ENCODE measurements at places on chromosomes 12 and 14.
A peak's percentile ranks its signal among the peaks of the same experiment; 100 is the strongest.

- no peak for DNase-seq
Measured at GRCh38 chr12:11795192-11795912, 145.9 kb downstream of the ETV6 start.

- no peak for DNase-seq
Measured at GRCh38 chr12:22110176-22110575, 64.2 kb downstream of the CMAS start.

DNA sequence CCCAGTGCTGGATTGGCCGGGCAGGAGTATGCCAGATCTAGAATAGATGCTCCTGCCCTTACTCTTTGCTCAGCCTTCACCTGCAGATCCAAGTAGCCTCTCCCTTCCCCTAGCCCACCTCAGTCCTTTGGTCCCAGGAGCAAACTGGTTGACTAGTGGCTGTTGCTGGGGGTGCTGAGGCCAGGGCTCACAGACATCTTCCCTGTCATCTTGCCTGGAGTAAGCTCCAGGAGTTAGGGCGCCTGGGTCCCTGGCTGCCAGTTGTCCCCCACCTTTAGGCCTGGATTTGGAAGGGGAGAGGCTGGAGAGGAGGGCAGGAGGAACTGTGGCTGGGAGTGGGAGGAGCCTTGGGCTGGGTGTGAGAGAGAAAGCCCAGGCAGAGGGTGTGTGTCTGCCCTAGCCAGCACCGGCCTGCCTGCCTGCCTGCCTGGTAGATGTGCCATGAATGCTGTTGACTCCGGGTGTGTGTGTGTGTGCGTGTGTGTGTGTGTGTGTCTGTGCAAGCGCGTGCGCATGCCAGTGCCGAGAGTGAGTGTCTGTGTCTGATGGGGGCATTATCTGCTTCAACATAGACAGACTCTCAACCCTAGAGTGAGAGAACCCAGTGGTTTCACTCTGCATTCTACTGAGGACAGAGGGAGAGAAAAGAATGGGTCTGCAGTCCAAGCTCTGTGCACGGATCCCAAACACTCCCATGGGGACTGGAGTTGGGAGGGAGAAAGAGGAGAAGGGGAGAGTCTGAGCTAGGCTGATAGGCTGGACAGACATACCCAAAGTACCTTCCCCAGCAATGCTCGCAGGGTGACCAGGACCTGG, 845 bp upstream of the RARG start:
- DNase-seq: no peak

DNA sequence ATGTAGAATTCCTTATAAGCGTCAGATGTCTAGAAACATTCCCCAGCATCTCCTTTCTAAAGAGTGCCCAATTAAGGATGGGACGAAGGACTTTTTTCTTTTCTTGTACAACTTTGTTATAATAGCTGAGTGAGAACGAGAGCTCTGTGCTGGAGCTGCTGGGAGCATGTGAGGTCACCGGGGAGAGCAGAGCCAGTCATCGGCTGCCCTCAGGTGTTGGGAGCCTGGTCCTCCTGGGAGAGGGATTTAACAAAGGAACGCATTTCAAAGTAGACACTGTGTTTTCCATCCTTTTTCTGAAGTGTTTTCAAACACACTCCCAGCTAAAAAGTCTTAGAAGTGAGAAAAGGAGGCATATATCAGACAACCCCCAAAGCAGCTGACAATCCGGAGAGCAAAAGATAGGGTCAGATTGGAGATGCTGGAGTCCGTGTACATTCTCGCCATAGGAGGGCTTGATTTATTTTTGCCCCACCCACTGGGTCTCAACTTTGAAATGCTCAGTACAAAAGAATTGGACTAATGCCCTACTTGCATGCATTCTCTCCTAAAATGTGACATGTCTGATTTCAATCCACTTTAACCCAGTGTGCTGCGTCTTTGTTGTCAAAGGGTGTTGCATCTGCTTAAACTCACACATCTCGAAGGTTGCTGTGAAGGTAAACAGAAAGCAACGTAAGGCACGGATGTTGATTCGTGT, 50.8 kb upstream of the PIWIL1 start:
- no peak for DNase-seq

DNA sequence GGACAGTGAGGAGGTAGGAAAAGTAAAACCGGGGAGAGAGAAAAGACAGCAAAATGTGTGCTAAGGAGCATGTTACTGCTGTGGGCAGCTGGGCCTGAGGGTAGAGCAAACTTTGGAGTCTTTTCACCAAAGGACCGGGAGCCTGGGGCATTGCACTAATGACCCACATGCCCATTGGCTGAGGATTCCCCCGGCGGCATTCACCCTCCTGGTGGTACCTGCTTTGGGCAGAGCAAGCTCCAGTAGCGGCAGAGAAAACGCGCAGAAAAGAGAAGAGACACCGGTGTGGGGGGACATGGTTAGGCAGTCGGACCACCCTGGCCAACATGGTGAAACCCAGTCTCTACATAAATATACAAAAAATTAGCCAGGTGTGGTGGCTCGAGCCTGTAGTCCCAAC, 83.4 kb upstream of the ESRRB start:
- no peak for DNase-seq

DNA sequence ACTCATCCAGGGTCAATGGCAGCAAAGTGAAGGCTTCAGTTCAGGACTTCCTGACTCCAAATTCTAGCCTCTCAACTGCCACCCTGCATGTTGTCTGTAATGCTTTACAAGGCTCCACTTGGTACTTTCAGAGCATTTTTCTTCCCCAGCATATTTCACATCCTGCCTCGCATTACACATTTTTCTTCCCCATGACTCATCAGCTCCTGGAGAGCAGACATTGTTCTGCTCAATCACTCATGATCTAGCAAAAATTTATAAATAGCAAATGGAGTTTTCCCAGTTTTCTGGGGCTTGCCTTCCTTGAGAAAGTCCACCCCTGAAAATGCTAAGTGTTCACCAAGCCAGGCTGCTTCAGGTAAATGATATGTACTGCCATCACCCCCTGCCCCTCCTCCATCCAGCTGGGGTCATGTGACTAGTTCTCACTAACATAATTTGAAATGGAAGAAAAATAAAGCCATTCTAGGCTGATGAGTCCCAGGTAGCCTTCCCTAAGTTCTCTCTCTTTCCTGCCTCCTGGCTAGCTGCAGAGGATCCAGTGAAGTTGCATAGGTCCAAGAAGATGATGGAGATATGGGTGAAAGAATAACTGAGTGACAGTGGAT, 69.4 kb downstream of the ARMH4 start:
- DNase-seq: no peak

GRCh38 chr14:31960039-31960438, 117.1 kb upstream of the ARHGAP5 start:
- no peak for DNase-seq

DNA sequence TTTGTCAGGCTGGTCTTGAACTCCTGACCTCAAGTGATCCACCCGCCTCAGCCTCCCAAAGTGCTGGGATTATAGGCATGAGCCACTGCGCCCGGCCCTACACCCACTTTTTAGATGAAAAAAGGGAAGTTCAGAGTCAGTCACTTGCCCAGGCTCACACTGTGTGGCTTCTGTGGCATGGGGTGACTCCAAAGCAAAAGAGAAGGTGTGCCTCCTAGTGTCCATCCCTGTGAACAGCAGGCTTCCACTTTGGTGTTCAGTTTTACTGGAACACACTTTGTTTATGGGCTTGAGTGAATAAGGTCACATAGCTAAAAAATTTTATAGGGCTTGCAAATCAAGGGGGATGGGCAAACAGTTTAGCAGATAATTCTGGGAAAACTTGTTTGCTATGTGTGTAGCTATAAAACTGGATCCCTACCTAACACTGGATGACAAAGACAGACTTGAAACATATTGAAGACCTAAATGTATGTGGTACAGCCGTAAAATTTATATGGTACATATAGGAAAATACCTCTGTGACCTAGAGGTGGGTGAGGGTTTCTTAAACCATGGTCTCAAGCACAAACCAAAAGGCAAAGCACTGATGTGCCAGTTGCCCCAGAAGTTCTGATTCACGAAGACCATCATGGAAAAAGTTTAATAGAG, 54.9 kb downstream of the EID3 start:
- DNase-seq: peak; percentile 43

- DNase-seq: no peak
Measured at GRCh38 chr12:92624236-92624635, 78.6 kb upstream of the PLEKHG7 start.
